T-helper 1 cell (primary cell): ENCODE measurements at places on chromosomes 1 and 21.

GRCh38 chr1:2603521-2604155 lies 17.1 kb downstream of the PRXL2B start:
- no peak for DNase-seq

DNA sequence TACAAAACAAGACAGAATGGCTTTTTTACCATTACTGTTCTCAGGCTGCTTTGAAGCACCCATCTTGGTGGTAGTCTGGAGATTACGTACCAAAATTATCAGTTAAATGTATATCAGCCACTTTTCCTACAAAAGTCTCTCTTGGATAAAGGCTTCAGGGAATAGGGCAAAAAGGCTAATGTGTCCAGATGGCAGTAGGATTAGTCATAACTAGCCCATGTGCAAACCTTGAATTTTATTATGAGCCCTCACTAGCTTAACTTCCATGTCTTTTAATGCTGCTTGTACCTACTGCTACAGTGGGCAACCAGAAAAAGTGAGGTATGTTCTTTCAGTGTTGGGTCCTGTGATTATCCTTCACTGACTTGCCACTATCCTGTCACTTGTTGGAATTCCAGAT lies 51.0 kb downstream of the PLPPR4 start:
- DNase-seq = no peak

GRCh38 chr1:234868296-234869147 lies 258.5 kb upstream of the IRF2BP2 start:
- no peak for DNase-seq

GRCh38 chr1:71717186-71717585 lies 565.2 kb downstream of the NEGR1 start:
- DNase-seq = no peak

DNA sequence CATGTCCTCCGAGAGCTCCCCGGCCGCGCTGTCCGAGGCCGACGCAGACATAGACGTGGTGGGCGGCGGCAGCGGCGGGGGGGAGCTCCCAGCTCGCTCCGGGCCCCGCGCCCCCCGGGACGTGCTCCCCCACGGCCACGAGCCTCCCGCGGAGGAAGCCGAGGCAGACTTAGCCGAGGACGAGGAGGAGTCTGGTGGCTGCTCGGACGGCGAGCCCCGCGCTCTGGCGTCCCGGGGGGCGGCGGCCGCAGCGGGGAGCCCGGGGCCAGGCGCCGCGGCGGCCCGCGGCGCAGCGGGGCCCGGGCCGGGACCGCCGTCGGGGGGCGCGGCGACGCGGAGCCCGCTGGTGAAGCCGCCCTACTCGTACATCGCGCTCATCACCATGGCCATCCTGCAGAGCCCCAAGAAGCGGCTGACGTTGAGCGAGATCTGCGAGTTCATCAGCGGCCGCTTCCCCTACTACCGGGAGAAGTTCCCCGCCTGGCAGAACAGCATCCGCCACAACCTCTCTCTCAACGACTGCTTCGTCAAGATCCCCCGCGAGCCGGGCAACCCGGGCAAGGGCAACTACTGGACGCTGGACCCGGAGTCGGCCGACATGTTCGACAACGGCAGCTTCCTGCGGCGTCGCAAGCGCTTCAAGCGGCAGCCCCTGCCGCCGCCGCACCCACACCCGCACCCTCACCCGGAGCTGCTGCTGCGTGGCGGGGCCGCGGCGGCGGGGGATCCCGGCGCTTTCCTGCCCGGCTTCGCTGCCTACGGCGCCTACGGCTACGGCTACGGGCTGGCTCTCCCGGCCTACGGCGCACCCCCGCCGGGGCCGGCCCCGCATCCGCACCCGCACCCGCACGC lies 547 bp downstream of the FOXD2 start:
- DNase-seq = no peak

- no peak for DNase-seq
Measured at GRCh38 chr1:194309697-194310096, 1123.3 kb upstream of the B3GALT2 start.
